ENCODE measurements at places on chromosomes 2 and 18. TPM values are rescaled to one million over a fixed set of nuclear protein-coding genes. Genes with fewer than 3 reads are reported as not detected.
A peak's percentile ranks its signal among the peaks of the same experiment; 100 is the strongest.

The ZFP36L2 gene
- total RNA-seq, result 115 TPM

- no peaks in the 10 kb centered on the region for H3K4me1 ChIP-seq
- H3K27me3 ChIP-seq, result no peaks in the 10 kb centered on the region
- no peaks in the 10 kb centered on the region for H3K36me3 ChIP-seq
- H3K4me3 ChIP-seq, result no peak overlapping the region
Measured at GRCh38 chr18:13494871-13495445, 231.4 kb downstream of the FAM210A start.

The KRTCAP3 gene
- not detected for total RNA-seq

DNA sequence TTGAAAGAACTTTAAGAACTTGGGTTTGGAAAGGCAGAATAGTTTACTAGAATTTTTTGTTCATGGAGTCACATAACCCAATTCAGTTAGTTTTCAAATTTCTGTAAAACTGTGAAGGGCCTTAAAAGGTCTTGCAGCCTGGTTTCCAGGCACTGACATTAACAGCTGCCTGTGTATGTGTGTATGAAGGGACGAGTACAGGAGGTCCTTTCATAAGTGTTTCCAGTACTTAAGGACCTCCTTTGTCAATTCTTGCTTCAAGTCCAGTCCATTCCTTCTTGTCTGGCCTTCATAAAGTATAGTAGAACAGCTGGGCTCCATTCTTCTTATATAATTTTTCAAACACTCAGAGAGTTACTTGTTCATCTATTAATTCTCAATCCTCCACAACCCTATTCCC is 136.5 kb downstream of the NR4A2 start:
- no peaks in the 10 kb centered on the region for H3K4me1 ChIP-seq
- no peak for DNase-seq
- H3K4me3 ChIP-seq, result no peak overlapping the region
- H3K36me3 ChIP-seq, result no peaks in the 10 kb centered on the region
- H3K27ac ChIP-seq, result no peak overlapping the region
- H3K27me3 ChIP-seq, result no peaks in the 10 kb centered on the region

GRCh38 chr2:241153616-241154015 is 3.3 kb downstream of the PPP1R7 start:
- no peak overlapping the region for H3K27ac ChIP-seq
- H3K4me3 ChIP-seq, result no peak overlapping the region
- no peaks in the 10 kb centered on the region for H3K27me3 ChIP-seq
- peaks cover 10% of the 10 kb centered on the region for H3K36me3 ChIP-seq
- peaks cover 26% of the 10 kb centered on the region for H3K4me1 ChIP-seq

DNA sequence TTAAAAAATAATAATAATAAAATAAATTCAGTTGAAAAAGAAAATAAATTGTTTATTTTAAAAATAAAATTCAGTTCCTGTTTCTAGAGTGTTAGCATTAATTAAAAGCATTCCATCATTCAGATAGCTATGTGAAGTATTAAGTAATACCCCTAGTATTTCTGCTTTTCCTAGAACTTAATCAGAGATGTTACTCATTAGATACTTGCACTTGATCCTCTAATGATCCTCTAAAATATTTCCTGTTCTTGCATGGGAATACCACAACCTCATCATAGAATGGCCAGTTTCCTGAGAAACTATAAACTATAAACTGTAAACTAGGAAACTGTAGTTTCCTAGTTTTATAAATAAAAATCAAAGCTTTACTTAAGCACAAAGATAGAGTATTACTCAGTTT is 11.1 kb upstream of the CNNM3 start:
- peaks cover 4% of the 10 kb centered on the region for H3K36me3 ChIP-seq
- no peak overlapping the region for H3K4me3 ChIP-seq
- no peak for DNase-seq
- H3K27ac ChIP-seq, result no peak overlapping the region

GRCh38 chr18:63002803-63003445 is 287.6 kb downstream of the PHLPP1 start:
- no peak overlapping the region for H3K4me3 ChIP-seq
- no peaks in the 10 kb centered on the region for H3K36me3 ChIP-seq
- no peaks in the 10 kb centered on the region for H3K4me1 ChIP-seq
- no peak overlapping the region for H3K27ac ChIP-seq

The UGT1A3 gene
- not detected for total RNA-seq

DNA sequence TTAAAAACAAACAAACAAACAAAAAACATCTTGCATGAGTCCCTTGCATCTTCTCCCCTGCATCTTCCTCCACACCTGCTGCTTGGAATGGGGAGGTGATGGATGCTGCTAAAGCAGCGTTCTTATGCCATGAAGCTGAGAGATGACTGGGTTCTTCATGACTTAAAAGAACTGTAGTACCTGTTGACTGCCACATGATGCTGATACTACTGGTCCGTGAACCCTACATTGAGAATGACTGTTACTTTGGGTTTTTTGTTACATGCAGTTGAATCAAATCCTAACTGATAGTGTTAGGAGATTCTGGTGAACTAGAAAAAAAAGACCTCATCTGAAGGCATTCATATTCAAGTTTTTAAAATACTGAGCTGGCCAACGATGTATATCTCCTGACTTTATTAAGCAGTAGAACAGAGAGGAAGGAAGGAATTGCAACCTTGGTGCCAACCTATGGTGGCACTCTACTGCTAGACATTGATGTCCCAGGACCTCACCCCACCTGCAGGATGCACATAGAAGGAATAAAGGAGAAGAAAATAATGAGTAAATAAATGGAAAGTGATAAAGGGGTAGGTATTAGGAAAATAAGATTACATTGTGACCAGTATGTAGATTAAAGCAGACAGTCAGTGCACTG is 63.2 kb upstream of the SPAG16 start:
- no peaks in the 10 kb centered on the region for H3K4me1 ChIP-seq
- H3K27ac ChIP-seq, result no peak overlapping the region
- H3K4me3 ChIP-seq, result no peak overlapping the region

The TMEM37 gene
- 1.1 TPM for total RNA-seq

- H3K27ac ChIP-seq, result peak overlapping the region; percentile 36
- no peaks in the 10 kb centered on the region for H3K27me3 ChIP-seq
- no peaks in the 10 kb centered on the region for H3K36me3 ChIP-seq
- peaks cover 35% of the 10 kb centered on the region for H3K4me1 ChIP-seq
- H3K4me3 ChIP-seq, result no peak overlapping the region
- no peak for DNase-seq
Measured at GRCh38 chr2:9971105-9971818, 19.8 kb downstream of the GRHL1 start.

The CCL20 gene
- total RNA-seq, result 6.4 TPM

All from sigmoid colon (tissue), 7 donors.